ENCODE measurements at places on chromosomes 3 and 15.

DNA sequence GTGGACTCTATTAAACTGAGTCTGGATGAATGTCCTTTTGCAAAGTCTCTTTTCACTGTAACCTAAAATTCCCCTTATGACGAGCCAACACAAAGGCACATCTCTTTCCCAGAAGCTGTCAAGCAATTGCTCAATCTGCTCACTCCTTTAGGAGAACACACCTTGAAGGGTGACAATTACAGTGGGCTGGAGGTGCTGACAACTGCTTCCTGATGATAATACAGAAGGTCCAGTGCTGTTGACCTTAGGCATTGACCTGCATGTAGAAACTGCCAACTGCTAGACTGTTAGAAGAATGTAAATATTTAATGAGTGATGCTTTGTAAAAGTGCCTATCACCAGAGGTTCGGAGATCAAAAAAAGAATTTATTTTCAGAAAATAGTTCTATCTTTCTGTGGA lies 757.7 kb downstream of the GRM7 start:
- DNase-seq: no peak

DNA sequence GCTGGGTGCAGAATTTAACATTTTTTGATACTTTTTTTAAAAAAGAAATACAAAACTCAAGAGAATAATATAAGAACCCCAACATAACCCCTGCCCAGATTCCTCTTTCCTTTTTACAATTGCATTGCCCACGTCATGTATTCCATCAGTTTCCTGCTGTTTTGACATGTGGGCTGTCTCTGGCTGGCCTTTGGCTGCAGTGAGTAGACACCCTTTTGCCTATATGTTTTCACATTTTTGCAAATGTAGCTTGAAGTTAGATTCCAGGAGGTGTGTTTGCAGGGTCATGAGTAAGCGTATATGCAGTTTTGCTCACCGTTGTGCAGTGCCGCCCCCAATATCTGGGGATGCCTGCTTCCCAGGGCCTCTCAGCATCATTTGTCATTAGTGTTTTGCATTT lies 28.0 kb upstream of the ATP10A start:
- no peak for DNase-seq

DNA sequence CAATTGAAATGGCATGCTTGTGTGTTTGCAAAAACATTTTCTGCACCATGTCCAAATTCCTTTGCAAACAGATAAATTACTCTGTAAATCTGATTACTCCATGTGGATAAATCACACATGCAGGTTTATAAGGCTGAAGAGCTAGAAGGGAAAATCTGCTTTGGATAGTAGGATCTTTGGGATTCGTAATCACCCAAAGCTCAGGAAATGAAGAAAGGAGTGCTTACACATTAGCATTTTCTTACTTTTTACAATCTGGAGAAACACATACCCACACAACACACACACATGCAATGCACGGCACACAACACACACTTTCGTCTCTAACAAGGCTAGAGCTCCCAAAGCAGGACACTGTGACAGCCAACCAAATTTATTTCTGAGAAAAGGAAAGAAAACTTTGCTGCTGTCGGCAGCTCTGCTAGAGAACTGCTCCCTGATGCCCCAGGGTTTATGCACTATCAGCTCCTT lies 2.1 kb downstream of the LSAMP start:
- DNase-seq: no peak

DNA sequence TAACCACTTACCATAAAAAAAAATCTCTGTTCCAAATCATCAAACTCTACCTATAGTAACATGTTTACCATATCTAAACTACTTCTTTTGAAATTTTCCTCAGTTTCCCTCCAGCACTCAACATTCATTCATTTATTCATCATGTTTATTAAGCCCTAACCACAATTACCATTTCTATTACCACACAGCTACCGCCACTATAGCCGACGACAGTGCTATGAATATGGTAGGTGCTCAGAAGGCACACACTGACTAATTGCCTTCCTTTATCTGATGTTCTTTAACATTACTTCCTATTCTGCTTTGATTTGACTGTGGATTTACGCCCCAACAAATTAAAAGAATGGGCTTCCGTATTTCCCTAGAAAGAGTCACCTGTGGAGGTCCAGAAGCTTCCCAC lies 43.9 kb downstream of the GUCA1C start:
- DNase-seq: no peak

DNA sequence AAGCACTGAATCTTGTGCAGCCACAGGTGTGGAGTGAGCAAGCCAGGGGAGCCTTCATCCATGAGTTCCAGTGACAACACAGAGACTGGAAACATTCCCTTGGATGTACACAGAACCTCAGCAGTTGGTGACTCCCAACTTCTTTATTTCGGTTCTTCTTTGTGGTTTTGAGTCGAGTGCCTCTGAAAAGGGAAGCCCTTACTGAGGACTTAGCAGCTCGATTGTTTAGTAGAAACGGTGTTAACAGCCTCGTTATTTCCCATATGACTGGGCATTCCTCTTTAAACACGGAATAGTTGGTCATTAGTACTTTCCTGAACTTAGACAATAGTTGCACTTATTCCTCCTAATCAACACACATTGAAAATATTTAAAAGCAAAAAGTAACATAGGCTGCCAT lies 7.7 kb downstream of the SLCO3A1 start:
- no peak for DNase-seq

DNA sequence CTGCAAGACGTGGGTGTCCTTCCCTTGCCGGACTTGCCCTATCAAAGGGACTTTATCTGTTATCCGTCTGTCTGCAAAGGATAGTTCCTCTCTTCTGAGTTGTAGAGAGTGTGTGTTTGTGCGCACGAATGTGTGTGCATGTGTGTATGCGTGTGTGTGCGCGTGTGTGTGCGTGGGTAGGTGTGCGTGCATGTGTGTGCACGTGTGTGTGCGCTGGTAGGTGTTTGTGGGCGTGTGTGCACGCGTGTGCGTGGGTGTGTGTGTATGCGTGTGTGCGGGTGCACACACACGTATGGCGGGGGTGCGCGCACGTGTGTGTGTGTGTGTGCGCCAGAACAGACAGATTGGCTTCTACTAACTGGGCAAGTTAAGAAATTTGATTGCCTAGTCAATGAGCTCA lies 4.1 kb upstream of the BMF start:
- no peak for DNase-seq

- no peak for DNase-seq
Measured at GRCh38 chr3:171895900-171896299, 52.8 kb downstream of the TMEM212 start.

Data from NCI-H1694 treated with DMSO at 0.1 percent for 48 hours (cell line).